Stimulated activated CD4-positive, alpha-beta T cell treated with anti-CD3 and anti-CD28 coated beads, TNF-alpha, amount 100 ng/mL, for 48 hours (primary cell): ENCODE measurements at places on chromosomes 6 and 20.

- no peak for DNase-seq
These were observed 55.9 kb downstream of the BCAS4 start for GRCh38 chr20:50850721-50851286.

- no peak for DNase-seq
These were observed 488.3 kb downstream of the COL12A1 start for GRCh38 chr6:74717591-74717990.

DNA sequence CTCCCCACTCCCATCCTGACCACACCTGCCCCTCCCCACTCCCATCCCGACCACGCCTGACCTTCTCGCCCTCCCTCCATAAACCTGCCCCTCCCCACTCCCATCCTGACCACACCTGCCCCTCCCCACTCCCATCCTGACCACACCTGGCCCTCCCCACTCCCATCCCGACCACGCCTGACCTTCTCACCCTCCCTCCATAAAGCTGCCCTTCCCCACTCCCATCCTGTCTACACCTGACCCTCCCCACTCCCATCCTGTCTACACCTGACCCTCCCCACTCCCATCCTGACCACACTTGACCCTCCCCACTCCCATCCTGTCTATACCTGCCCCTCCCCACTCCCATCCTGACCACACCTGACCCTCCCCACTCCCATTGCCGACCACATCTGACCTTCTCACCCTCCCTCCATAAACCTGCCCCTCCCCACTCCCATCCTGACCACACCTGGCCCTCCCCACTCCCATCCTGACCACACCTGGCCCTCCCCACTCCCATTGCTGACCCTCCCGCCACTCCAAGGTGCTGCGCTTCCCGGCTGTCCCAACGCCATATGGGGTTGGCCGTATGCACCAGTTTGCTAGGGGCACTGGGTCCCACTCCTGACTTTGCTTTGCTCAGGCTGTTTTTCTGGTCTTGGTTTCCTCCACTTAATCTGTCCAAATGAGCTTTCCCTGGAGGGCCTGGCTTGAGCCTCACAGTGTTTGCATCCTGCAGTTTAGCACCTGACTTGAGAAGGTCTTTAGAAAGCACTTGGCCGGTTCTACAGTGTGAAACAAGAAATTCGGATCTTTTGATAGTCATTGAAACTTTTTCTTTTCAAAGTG is 2.9 kb downstream of the KIF25 start:
- no peak for DNase-seq

GRCh38 chr6:70738028-70738427 is 70.3 kb downstream of the SMAP1 start:
- DNase-seq, result no peak

GRCh38 chr6:145893586-145893985 is 70.6 kb downstream of the SHPRH start:
- no peak for DNase-seq

DNA sequence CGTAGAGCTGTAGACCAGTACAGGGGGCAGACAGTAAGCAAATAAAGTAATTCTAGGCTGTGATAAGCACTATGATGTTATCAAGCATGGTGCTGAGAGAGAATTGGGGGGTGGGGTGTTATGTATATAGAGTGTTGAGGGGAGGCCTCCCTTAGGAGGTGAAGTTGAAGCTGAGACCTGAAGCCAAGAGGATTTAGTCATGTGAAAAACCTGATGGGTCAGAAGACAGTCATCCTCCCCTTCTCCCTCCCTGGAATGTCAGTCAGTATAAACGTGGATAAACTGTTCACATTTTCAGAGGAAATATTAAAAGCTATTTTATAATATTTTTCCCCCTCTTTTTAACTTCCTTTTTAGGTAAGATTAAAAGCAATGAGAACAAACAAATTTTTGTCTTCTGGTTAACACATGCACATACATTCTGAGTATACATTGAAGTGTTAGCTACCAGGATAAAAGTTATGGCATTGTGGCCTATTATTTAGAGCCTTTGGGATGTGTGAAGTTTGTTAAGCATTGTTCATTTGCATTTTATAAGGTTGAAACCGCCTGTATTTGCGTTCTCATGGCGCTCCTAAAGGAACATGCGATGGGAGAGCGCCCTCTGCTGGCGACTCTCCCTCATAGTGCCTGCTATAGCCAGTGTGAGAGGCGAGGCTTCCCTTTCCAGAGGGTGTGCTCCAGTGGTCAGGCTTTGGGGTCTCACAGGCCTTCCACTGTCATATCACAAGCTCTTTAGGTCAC is 35.4 kb upstream of the MAPK13 start:
- peak; percentile 68 for DNase-seq

- DNase-seq, result no peak
These were observed 321.5 kb upstream of the JARID2 start for GRCh38 chr6:14924126-14925024.

DNA sequence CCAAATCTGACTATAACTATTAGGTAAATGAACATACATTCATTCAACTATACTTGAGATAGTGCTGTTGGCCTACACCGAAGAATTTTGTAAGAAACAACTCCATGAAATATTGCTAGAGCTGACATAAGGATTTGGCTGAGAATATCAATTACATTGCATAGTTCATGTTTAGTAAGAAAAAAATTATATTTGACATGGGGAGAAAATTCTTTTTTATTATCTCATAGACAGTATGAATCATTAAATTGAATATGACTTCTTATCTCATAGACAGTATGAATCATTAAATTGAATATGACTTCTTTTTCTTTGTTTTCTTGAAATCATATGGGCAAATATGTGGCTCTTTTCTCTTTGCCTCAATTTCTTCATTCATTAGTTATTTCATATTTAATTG is 212.3 kb upstream of the HSF2 start:
- DNase-seq, result no peak

DNA sequence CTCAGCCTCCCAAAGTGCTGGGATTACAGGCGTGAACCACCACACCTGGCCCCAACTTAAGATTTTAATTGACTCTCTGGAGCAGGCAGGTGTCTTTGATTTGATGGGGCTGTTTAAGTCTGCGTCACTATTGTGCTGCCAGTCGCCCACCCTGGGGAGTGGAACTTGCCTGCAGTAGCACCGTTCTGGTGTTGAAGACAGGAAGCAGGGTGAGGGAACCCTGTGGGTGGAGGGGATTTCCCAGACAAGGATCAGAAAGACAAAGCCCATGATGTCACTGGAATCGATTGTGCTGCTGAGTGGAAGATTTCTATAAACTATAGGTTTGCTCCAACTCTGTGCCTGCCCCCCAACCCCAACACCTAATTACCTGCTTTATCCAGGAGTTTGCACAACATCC is 11.0 kb downstream of the ALDH8A1 start:
- DNase-seq, result peak; percentile 41

DNA sequence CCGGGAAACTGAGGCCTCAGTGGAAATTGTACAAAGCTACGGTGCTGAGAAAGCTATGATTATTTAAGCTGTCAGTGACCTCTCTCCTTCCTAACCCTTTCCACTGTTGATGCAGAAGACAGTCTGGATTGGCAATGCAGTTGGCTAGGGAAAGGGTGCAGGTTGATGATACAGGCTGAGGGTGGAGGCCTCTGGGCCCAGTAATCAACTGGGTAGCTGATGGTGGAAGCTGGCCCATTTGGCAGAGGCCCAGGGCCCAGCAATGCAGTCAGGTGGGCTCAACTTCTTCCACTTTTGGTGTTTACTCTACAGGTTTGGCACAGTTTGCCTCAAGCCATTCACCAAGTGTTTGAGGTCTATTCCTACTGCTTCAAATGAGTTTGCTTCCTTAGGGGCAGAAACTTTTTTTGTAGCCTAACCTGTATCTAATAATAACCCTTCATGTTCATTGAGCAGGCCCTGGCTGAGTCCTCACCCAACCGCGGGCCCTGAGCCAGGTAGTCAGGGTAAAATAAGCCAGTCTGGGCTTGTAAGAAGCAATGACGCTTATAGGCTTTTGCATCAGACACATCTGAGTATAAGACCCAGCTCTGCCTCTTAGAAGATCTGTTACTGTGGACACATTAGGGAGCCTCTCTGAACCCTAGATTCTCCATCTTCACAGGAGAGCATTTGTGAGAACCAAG is 12.1 kb downstream of the BCL2L1 start:
- DNase-seq, result no peak

DNA sequence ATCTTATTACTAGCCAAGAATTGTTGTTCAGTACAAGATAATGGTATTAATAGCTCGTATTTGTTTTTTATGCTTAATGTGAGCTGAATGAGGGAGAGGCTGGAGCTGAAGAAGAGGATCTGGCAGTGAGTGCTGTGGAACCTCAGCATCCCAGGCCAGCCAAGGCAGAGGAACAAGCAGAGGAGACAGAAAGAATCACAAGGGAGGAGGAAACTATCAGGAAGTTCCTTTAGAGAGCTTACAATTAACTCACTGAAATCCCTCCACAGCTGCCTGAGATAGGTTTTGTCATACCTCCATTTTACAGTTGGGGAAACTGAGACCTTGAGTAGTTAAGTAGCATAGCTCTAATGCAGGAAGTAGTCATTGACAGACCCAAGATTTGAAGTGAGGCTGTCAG is 39.9 kb upstream of the TULP4 start:
- DNase-seq, result no peak

DNA sequence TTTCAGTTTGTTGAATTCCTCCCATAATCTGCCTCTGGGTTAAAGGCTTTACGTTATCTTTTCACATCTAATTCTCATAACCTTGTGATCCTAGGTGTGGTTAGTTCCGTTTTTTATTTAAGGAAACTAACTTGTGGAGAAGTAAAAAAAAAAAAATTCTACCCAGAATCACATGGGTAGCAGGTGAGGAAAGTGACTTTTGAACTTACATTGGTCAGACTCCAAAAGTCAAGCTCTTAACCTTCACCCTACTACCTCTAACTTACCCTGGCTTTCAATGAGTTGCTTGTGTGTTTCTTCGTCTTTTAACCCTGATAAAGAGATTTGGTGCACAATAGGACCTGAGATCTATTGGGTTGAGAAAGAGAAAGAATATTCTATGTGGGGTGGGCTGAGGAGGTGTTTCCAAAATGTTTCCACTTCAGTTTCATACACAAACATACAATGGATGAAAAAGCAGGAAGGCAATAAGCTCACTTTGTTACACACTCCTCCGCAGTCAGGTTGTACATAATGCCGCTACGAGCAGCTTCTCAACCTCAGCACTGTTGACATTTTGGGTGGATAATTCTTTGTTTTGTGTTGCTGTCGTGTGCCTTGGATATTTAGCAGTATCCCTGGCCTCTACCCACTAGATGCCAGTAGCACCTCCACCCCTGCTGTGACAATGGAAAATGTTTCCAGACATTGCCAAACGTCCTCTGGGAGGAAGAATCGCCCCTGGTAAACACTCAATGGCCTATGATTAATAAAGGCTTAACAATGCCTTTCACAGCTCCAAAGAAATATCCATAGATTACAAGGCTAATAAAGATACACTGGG is 193.0 kb upstream of the ZNF217 start:
- no peak for DNase-seq

- no peak for DNase-seq
These were observed 62.4 kb downstream of the PRSS35 start for GRCh38 chr6:83574783-83575182.

GRCh38 chr6:123953920-123954319 is 150.3 kb downstream of the NKAIN2 start:
- no peak for DNase-seq

DNA sequence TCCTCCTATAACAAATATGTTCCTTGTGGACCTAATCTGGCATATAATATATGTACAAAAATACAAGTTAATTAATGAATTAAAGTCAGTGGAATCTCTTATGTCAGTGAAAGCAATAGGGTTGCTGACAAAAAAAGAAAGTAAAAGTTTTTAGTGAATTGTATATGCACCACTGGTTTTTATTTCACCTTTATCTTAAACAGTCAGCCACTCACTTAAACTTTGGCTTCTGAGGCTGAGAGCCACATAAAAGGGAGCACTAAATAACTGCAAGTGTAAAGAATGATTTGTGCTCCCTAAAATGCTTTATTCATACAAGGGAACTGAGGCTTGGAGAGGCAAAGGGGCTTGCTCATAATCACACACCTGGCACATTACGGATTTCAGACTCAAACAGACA is 9.9 kb upstream of the F13A1 start:
- DNase-seq, result no peak

GRCh38 chr6:104126315-104127005 is 733.3 kb downstream of the HACE1 start:
- DNase-seq, result no peak

DNA sequence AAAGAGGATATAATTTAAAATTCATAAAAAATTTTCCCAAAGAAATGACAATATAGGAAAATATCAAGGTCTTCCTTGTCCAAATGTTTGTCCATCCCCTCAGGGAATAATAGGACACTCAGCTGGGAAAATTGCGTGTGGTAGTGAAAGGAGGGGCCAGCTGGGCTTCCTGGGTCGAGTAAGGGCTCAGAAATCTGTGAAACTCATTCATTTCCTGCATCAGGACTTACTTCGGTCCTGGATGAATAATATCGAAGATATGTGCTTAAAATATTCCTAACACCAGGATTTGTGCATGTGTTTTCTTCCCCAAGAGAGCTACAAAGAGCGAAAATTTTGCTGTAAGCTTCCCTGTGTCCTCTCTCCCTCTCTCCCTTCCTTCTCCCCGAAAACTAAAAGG is 118.2 kb upstream of the GJE1 start:
- DNase-seq, result no peak

DNA sequence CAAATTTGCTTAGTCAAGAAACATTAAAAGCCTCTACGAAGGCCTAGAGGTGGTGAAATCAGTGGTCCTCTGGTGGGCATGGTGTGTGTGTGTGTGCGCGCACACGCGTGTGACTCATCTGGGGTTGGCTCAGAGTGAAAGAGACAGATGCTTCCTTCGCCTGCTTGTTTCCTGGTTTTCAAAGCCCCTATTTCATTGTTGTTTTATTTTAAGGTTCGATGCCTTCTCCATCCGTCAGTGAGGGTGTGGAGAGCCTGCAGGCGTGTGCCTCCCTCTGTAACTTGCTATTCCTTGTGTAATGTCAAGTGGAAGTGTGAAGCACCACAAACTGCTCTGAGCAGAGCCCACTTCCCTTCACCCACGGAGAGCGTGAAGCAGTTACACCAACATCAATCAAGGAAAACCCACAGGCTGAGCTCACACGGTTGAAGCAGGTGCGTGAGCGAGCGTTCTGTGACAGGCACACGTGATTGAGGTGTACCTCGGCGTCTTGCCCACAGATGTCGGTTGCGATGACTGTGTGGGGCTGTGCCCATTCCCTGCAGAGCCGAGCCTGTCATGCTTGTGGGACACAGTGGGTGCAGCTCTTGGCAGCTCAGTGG is 233.9 kb downstream of the PRL start:
- peak; percentile 45 for DNase-seq

- no peak for DNase-seq
These were observed 72.7 kb upstream of the GATA5 start for GRCh38 chr20:62548471-62548870.

- DNase-seq, result no peak
These were observed 32.7 kb downstream of the BRPF3 start for GRCh38 chr6:36229223-36229622.

- DNase-seq, result no peak
These were observed 246.8 kb upstream of the SGK1 start for GRCh38 chr6:134564705-134565104.

- DNase-seq, result no peak
These were observed 103.8 kb upstream of the BEND6 start for GRCh38 chr6:56851074-56851473.

GRCh38 chr6:123859291-123859690 is 55.6 kb downstream of the NKAIN2 start:
- no peak for DNase-seq
